ENCODE measurements at places on chromosomes 11 and 22.

DNA sequence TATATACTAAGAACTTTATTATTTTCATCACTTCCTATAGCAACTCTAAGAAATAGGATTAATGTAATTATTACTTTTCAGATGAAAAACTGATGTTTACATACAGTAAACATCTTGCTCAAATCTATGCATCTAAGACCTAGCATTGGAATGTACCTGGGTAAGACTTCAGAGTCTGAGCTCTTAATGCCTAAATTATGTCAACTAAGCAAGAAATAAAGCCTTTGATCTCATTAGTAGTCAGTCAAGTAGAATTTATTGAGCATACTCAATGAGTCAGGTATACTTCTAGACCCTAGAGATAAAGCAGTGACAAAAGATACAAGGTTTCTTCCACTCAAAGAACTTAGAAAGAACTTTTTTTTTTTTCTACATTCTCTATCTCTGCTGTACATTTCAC, 16.7 kb upstream of the OR51Q1 start:
- no peak for DNase-seq

DNA sequence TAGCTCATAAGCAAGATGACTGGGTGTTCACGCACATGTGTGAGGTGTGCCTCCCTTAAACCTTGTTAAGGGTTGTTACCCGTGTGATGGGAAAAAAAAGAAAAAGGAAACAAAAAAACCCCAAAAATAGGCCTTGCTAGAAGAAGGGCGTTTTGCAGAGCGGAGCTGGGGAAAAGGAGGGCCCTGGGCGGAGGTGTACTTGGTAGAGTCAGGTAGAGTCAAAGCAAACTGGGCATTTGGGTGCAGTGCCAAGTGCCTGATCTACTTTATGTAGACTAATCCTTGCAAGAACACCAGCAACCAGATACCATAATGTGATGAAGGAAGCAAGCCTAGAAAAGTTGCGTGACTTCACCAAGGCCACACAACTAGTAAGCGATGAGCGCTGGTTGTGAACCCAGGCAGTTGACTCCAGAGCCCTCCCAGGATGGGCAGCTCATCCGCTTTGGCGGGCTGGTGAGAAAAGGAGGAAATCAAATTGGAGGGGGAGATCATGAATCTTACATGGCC, 1.2 kb upstream of the TIRAP start:
- no peak for DNase-seq

DNA sequence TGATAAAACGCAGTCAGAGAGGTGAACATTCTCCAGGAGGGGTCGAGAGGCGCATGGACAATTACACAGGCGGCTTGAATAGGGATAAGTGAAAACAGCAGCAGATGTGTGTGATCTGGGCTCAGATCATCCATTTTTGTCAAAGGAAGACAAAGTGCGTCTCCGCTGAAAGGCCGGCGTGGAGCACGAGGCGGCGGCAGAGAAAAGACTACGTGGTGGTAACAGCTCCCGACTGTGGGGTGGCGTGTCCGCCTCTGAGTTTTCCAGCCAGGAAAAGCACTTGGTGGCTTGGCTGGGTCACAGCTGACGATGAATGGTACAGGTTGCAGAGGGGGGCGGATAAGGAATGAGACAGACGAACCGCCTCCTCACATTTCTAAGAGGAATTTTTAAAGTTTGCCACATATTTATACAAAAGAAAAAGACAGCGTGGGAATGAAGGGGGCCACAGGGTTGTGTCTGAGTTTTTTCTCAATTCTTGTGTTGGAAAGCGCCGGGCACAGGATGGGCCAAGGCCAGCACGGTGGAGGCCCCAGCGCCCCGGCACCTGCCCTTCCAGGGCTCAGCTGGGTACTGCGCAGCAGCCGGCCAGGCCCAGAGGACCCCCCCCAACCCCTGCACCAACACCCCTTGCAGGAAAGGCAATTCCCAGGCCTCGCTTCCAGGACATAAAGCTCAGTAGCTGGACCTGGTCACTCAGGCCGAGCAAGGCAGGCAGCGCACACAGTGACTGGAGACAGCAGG, 80.4 kb downstream of the TRMU start:
- no peak for DNase-seq

DNA sequence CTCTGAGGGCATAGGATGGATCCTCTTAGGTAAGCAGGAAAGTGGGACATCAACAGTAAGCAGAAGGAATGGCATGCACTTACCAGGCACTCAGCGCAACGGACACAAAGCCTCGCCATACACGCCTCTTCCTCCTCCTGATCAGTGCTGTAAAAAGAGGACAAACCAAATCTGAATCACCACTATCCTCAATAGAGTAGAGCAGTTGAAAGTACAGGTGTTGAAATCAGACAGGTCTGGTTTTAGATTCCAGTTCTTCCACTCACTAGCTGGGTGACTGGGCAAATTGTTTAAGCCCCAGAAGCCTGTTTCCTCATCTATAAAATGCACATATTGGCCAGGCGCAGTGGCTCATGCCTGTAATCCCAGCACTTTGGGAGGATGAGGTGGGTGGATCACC, 8.6 kb upstream of the JAML start:
- no peak for DNase-seq

DNA sequence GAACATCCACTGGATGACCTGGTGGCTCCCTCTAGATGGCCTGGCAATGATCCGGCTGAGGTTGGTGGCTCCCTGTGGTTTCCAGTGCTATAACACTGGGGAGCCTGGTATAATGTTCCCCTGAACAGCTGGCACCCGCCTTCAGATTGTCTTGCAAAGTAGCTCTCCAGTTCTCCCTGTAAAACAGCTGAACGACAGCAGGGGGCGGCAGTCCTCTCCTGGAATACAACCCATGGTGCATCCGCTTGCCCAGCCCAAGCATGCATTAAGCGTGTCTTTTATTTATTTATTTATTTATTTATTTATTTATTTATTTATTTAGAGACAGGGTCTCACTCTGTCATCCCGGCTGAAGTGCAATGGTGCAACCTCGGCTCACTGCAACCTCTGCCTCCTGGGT, 258.9 kb downstream of the BUD13 start:
- DNase-seq = no peak

Measured in SIG-M5 (cell line).